ENCODE measurements at places on chromosomes 12 and 14.

- DNase-seq = no peak
Measured at GRCh38 chr12:25574761-25575160, 21.7 kb upstream of the LMNTD1 start.

- no peak for DNase-seq
Measured at GRCh38 chr12:21118760-21119159, 12.2 kb upstream of the SLCO1B1 start.

- DNase-seq = no peak
Measured at GRCh38 chr12:15427913-15428312, 105.6 kb downstream of the PTPRO start.

DNA sequence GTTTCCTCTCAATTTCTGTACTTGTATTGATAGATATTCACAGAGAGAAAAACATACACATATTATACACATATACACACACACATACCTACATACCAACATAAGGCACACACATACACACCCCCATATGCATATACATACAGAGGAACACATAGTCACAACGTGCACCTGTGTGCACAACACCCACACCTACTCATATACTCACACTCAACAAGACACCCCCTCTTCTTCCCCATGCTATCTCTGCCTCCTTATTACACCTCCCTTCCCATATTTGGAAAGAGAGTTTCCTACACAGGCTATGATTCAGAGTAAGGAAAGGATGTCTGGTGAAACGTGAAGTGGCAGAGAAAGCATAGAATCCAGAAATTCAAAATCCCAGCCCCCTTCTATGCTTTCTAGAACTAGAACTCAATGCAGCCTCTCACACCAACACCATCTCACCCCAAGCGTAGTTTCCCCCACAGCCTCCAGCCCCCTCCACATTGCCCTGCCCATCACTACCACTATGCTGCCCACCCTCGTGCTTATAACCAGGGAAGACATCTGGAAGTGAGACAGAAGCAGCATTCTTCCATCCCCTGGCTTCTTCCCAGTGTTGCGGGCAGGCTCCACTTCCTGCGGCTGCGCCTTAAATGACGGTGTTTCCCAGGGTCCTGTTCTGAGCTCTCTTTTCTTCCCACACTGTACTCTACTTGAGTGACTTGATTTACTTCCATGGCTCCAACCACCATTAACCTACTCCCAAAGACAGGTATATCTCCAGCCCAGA, 2.4 kb downstream of the RNASE8 start:
- no peak for DNase-seq

DNA sequence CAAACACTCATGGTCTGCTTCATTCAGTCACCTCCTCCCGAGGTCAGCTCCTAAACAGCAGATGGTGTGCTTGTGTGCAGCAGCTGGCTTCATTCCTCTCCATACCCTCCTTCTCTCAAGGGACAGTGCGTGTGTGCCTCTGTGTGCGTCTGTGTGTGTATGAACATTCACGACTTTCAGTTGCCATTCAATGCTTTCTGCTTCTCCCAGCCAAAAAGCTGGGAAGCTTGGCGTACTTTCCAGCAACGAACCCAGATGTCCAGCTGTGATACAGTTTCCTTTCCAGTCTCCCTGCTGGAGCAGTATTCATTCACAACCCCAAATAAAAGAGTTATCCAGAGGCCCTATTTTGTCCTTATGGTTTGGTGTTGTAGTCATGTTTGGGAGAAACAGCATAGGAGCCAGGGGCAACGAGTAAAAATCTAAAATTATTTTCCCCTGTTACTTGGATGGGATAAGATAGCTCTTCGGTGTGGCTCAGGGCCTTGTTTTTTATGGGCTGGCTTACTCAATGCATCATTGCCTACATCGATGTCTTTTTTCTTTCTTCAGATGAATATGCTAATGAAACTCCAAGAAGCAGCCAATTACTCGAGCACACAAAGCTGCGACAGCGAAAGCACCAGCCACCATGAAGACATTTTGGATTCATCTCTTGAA, 379.3 kb downstream of the NAV3 start:
- DNase-seq = peak; percentile 93

DNA sequence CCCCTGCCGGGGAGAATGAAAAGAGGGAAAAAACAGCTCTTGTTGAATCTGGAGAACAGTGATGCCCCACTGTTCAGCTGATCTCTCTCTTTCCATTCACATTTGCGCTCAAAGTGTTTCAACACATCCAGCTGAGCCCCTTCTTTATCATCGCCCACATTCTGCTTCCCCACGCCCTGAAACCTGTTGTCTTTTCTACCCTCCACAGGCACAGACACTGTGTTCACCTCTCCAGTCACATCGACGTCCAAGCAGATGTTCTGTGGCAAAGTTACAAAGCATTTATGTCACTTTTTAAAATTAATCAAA, 338.7 kb downstream of the EGLN3 start:
- DNase-seq = no peak

DNA sequence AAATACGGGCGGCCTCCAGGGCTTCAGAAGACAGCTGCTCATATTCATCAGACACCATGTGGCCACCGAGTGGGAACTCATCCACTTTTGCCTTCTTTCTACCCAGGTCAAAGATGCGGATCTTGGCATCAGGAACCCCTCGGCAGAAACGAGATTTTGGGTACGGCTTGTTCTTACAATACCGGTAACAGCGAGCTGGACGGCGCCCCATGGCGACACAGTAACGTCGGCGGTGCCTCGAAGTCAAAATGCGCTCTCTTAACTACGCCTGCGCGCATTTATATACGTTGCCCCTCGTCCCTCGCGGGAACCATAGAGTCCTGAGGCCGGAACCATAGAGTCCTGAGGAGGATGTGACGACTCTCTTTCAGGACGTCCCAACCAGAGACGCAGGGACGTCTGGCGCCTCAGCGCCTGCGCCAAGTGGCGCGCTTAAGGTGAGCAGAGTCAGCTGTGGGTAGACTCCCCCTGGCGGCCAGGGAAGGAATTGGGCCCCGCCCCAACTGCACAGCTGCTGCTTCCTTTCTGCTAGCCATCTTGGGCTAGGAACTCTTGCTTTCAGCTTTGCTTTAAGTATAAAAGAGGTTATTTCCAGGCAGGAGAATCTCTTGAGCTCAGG, at the start of gene RPL10L:
Gene RPL10L, minus strand, starts transcription at position 256 of the 619 bp plus-strand sequence. Its CDS starts 45 bp downstream, at position 211.
- no peak for DNase-seq

DNA sequence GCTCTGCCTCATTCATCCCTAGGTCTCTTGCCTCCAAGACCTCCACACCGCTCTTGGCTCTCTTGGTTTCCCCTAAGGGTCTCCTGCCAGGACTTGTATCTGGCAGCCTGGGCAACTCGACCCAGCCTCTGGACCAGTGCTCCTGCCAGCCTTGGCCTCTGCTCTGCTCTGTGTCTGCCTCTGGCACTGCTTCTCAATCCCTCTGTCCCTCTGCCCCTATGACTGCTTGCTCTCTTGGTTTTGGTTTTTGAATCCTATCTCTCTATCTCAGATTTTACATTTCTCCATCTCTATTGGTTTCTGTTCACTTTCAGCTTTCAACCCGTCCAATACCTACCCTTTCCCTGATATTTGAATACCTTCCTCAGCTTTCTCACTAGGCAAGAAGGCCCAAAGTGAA, 6.3 kb downstream of the ITGA5 start:
- DNase-seq = no peak

DNA sequence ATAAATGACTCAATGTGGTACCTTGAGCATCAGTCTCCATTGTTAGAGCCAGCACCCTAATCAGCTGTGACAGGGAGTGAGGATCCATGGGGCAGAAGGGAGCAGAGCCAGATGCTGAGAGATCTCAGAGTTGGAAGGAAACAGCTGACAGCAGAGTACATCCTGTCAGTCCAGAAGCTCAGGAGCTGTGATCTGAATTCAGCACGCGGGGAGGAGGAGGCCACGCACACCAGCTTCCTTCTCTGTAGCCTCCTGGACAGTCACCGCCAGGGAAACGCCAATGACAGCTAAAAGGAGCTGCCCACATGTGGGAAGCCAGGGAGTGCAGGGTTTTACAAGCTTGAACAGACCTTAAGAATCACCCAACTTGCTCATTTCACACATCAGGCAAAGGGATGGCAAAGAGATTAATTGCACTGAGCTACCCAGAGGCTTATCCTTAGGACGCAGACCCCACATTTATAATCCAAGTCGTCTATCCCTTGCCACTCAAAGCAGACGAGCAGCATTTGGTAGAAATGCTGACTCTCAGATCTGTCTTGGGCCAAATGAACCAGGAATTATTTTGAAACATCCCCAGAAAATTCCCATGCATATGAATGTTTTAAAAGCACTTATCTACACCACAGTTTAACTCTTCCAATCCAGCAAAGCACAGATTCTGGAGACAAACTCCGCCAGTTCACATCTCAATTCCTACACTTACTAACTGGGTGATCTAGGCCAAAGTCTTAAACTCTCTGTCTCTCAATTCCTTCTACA, 322.6 kb upstream of the TMTC1 start:
- DNase-seq = no peak

- DNase-seq = no peak
Measured at GRCh38 chr14:71107921-71108320, 200.7 kb downstream of the PCNX1 start.

DNA sequence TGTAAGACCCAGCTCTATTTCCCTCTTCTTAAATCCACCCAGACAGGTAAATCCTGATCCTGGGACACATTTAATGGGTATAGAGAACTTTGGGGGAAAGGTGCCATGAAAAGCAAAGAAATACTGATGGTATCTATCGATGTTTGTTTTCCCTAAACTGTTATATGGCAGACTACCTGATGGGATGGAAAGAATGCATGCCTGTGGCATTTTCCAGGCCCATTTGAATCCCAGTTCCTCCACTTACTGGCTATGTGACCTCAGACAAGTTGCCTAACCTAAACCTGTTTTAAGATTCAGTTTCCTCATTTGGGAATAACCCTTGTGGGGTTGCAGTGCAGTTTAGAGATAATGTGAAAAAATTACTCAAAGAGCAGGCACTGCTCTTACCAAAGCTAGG, 404.5 kb downstream of the FUT8 start:
- DNase-seq = no peak

GRCh38 chr12:65999564-66000280, 130.8 kb downstream of the LLPH start:
- DNase-seq = no peak

Data from NCI-H524 treated with DMSO at 0.1 percent for 48 hours (cell line).